Activated CD4-positive, CD25-positive, alpha-beta regulatory T cell treated with anti-CD3 and anti-CD28 coated beads, Interleukin-2, amount 50 U/mL, for 72 hours (primary cell): ENCODE measurements at places on chromosomes 16 and 17.

DNA sequence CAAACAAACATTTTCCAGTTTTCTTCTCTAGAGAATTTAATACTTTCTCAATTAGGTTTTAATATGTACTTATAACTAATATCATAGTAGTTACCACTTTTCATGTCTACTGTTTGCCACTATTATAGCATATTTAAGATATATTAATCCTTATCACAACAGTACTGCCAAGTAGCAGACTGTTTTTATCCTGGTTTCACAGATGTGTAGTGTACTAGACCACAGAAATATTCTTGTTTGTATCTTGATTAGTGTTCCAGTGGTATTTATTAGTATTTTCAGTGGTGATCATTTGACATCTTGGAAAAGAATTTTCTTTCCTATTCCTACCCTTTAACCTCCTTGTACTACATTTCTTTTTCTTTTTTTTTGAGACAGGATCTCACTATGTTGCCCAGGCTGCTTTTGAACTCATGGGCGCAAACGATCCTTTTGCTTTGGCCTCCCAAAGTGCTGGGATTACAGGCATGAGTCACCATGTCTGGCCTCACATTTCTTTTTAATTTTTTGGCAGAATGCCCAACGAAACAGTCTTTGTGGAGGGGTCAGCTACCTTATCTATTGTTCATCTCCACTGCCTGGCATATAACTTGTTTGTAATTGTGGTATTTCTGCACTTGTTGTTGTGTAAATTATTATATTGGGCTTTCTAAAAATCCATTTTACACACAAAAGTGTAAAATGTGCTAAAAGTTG is 27.2 kb downstream of the MAP2K4 start:
- DNase-seq, result no peak

- DNase-seq, result no peak
These were observed 46.7 kb upstream of the TBX2 start for GRCh38 chr17:61352781-61353491.

GRCh38 chr17:59851439-59852375 is 41.0 kb downstream of the TUBD1 start:
- DNase-seq, result no peak

DNA sequence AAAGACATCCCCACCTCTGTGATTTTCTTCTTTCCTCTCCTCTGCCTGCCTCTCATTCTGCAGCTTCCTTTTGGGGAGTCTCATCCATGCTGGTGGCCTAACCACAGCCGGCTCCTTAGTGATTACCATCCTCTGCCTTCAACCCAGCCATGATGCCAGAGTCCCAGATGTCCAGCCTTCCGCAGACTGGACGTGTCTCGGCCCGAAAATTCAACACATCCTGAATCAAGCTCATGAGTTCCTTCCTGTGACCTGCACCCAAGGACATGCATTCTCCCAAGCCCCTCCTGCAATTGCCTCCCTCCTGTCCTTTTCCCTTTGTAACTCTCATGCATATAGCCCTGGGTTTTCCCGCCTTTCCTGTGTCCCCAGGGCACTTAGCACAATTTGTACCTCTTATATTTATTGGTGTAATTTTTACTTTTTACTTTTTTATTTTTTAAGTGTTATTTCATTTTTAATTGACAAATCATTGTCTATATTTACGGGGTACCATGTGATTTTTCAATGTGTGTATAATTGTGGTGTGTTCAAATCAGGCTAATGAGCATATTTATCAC is 1.2 kb upstream of the SLC13A5 start:
- no peak for DNase-seq

GRCh38 chr16:85970738-85971137 is 71.8 kb downstream of the IRF8 start:
- DNase-seq, result no peak

DNA sequence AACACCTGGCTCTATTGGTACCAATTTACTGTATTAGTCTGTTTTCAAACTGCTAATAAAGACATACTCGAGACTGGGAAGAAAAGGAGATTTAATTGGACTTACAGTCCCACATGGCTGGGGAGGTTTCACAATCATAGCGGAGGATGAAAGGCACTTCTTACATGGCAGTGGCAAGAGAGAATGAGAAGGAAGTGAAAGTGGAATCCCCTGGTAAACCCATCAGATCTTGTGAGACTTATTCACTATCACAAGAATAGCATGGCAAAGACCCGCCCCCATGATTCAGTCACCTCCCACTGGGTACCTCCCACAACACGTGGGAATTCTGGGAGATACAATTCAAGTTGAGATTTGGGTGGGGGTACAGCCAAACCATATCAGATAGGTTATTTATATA is 22.6 kb upstream of the GOSR1 start:
- DNase-seq, result no peak

GRCh38 chr16:60091071-60091470 is 1357.0 kb upstream of the GOT2 start:
- no peak for DNase-seq

DNA sequence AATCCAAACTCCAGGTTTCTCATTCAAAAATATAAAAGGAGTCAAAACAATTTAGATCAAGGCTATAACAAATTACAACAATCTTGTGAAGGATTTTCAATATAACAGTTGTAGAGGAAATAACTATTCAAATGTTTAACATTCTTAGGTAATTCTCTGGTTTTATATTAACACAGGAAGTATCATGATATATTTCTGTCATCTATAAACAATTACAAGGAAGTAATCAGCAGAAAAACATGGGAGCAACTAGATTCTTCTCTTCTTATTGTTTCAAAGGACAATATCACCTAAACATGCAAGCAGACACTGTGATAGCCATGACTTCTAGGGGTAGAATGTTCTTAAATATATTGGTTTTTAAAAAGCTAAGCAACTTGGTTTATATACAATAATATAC is 49.9 kb downstream of the FBXL20 start:
- no peak for DNase-seq

- no peak for DNase-seq
These were observed 123.8 kb upstream of the CDH5 start for GRCh38 chr16:66242672-66243071.

DNA sequence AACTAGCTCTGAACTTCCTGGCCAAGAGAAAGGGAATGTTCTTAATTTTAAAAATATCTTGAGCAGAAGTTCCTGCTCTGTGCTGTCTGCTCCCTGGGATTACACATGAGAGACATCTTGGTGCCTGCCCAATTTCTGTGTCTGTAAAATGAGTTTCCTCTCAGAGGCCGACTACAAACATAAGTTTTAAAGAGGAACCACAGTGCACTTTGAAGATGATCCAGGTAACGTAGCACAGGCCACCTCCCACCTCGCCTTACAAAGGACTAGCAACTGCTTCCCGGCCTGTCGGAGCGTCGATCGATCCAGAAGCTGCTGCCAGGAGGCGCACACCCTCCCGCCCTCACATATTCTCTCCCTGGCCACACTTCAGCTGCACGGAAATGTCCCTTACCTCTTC is 55.0 kb upstream of the ATP2A3 start:
- no peak for DNase-seq

DNA sequence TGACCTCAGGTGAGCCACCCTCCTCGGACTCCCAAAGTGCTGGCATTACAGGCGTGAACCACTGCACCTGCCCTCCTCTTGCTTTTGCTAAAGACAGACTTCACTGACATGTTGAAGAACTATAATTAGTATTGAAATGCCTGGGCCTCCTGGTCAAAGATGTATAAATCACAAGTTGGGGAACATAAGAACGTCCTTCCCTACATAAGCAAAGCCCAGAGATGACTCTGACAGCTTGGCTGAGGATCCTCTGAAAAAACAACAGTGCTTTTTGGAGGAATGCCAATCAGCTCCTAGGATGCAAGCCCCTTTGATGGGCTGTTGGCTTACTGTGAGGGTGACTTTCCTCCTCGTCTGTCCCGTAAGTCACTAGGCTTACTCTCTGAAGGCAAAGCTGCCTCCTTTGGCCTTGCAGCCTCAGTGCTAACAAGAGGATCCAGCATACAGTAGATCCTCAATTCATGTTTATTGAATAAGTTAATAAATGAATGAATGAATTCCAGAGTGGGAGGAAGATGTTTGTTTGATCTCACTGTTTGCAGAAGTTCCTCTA is 6.3 kb downstream of the APOH start:
- no peak for DNase-seq
